ENCODE measurements at places on chromosomes 1 and 21.

DNA sequence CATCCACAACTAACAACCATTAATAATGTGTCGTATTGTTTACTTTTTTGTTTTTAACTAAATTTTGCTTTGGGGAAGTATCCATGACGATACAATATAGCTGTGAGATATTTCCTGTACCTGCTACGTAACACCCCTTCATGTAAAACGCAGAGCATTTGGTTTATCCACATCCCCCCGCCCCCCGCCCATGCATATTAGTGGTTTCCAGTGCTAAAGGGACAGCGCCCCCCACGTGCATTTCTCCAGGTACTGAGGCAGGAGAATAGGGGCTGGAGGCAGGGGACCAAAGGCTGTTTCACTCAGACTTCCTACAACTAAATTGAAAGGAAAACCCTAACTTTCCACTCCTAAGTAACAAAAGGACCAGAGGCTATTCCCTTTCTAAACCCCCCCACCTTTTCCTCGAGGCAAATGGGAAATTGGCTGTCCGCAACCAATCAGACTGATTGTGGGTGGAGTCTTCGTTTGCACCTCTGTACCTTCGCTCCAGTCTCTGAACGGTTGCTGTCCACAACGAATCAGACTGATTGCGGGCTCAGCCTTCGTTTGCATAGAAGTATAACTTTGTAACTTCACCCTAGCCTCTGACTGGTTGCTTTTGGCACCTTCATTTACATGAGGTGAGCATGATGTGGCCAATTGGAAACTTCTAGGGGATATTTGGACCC lies 12.2 kb upstream of the RIPK4 start:
- peak; percentile 16 for DNase-seq

GRCh38 chr1:46174448-46175231 lies at the start of gene TSPAN1:
Gene TSPAN1, plus strand, starts transcription at chr1:46175087. Its CDS starts 6,021 bp downstream, at chr1:46181108.
- no peak for DNase-seq

DNA sequence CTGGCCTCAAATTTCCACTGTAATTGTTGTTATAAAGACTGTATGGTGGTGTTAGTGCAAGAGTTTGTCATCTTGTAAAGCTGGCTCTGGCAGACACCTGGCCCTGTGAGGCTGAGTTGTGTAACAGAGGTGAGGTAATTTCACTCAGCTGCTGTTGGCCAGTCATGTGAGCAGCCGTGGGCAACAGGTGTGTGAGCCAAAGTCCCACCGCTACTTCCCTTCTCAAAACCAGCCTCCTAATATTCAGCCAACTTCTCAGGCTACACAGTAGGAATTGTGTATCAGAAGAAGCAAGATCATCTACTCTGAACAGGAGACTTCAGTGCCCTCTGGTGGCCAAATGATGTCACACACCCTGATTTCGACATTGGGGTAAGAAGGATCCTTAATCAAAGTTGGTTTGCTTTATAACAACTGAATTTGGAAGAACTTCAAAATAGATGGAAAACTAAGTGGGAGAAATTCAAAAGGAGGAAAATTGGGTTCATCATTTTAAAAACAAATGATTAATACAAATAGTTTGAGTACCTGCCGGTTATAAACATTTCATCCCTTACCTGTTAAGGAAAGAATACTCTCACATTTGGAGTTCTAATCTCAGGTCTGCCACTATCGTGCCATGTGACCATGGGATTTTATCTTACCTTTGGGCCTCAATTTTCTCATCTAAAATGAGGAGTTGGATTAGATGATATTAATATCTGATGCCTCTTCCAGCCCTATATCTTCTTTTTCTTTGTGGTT lies 2.6 kb upstream of the CREG1 start:
- peak; percentile 78 for DNase-seq

GRCh38 chr1:109984456-109985246 lies at the start of gene AHCYL1:
Gene AHCYL1, plus strand, starts transcription at chr1:109984765. Its CDS starts 288 bp downstream, at chr1:109985053.
- peak; percentile 98 for DNase-seq

GRCh38 chr21:37965088-37965805 lies 49.0 kb upstream of the KCNJ6 start:
- no peak for DNase-seq
